HEK293T (cell line): ENCODE measurements at places on chromosomes 2 and 18.
A peak's percentile ranks its signal among the peaks of the same experiment; 100 is the strongest.

GRCh38 chr2:176747506-176747905 lies 465.1 kb upstream of the HNRNPA3 start:
- DNase-seq: no peak

GRCh38 chr18:41038071-41038470 lies 917.0 kb upstream of the PIK3C3 start:
- DNase-seq: no peak

- DNase-seq: no peak
Measured at GRCh38 chr2:173359231-173359630, 4.6 kb downstream of the CDCA7 start.

GRCh38 chr2:97763176-97763845 lies 49.9 kb downstream of the ZAP70 start:
- no peak for DNase-seq

DNA sequence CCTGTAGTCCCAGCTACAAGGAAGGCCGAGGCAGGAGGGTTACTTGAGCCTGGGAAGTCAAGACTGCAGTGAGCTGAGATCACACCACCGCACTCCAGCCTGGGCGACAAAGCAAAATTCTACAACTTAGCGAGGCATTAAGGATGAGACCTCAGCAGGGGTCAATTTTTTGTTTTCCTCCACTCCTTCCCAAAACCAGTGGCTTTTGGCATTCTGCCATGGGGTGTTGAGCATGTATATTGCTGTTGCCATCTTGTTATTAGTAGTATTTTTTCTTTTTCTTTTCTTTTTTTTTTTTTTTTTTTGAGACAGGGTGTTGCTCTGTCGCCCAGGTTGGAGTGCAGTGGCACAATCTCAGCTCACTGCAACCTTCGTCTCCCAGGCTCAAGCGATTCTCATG lies 8.9 kb upstream of the GIGYF2 start:
- no peak for DNase-seq

- DNase-seq: no peak
Measured at GRCh38 chr2:113894156-113894743, 4.4 kb downstream of the ACTR3 start.

DNA sequence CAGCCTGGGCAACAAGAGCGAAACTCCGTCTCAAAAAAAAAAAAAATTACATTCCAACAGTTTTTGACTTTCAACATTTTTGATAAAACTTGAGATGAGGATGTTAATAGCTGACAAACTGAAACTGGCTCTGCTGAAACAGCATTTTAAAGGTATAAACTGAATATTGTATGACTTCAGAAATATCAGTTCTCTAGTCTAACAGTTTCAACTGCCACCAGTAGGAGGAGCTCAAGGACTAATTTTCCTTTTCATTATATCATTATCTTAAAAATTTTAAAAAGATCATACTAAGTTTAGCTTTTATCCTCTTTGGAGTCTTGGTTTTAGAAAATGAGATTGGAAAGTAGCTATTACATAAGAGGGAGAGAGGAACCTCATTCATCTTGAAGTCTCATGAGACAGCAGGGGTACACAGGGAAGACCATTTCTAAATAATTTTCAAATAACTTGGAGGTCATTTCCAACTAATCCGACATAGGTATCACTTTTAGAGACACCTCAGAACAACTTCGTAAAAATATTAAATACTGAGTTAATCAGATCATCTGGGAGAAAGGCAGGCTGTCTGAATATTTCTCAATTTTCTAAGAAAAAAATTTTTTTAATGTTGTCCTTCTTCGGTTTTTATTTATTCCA lies 37.6 kb upstream of the MCM6 start:
- DNase-seq: peak; percentile 17

GRCh38 chr18:1045658-1046057 lies 141.0 kb downstream of the ADCYAP1 start:
- DNase-seq: no peak

- DNase-seq: no peak
Measured at GRCh38 chr18:53947092-53947640, 277.3 kb downstream of the MBD2 start.

GRCh38 chr2:60440079-60440766 lies 113.2 kb downstream of the BCL11A start:
- no peak for DNase-seq

DNA sequence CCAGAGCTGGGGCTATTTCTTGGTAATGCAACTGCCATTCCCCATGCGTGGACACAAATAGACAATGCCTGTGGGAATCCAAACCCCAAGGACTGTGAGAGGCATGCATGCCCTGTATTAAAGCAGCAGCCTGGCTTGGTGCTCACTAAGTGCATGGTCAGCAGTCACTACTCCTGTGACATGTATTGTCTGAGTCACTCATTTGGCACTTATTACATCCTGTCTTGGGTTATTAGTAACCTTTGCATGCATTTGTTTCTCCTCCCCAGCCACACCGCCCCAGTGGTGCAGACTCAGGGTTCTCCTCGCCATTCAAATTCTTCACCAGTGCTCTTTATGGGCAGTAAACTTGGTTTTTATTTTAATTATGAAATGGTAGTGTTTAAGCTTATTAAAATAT lies 30.2 kb downstream of the PRKCE start:
- peak; percentile 12 for DNase-seq

DNA sequence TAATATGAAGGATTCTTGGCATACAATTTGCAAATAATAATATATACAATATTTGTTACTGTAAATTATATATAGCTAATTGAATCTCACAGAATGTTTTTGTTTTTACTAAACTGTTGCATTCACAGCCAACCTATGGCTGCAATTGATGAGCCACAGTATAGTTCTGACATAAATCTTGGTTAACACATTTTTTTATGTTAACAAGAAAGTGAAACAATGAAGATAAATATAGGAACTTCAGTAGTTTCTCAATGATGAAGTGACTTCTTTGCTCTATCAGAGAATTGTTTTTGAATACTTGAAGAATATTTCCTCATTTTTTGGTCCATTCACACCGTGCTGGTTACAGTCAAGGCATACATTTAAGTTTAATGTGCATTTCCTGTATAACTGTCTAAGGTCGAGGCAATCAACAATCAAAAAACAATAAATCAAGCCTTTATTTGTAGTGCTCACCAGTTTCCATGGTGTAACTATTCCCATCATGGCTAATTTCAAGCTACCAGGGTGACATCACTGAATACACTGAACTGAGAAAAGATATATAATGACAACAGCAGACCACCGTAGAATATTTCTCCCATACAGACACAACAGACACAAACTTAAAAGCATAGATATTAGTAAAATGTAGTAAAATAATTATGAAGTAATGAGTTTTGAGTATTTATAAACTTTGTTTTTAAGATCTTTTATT lies 12.9 kb upstream of the ETAA1 start:
- DNase-seq: no peak

GRCh38 chr2:189782221-189782671 lies 1.9 kb downstream of the ORMDL1 start:
- no peak for DNase-seq

DNA sequence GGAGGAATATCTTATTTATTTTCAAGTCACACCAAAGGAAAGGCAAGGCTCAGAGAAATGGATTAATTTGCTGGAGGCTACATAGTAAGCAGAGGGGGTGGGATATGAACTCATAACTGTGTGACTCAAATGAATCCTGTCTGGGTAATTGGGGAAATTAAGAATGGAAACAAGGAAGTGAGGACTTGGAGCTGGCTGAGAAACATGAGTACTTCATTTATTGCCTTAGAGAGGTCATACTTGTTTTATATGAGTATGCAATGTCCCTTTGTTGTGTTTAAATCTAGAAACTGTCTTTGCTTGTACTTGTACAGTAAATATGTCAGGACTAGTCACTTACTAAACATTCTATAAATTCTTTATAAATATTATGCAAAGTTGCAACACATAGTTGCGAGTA lies 2166.7 kb upstream of the PIK3C3 start:
- DNase-seq: no peak

- peak; percentile 39 for DNase-seq
Measured at GRCh38 chr18:51278045-51278649, 80.7 kb upstream of the MEX3C start.

DNA sequence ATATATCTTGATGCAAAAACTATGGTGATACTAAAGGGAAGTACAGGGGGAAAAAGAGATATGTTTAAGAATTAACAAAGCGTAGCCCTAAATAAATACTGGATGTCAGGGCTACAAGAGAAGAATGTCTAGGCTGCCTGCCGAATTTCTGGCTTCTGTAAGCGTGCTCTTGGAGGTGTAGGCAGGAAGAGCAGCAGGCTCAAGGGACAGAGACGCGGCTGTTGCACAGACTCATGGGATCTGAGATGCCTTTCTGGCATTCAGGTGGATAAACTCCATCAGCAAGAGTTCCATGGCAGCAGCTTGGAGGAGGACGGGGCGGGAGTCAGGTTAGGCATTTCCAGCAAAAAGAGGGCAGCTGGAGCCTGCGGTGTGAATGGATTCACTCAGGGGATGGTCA lies 123.2 kb upstream of the TWIST2 start:
- no peak for DNase-seq

GRCh38 chr18:22417496-22418188 lies at the start of gene CTAGE1:
CTAGE1 (minus strand) TSS chr18:22417915; CDS start chr18:22417811, 104 bp downstream.
- DNase-seq: no peak

GRCh38 chr2:133331436-133331835 lies 236.8 kb downstream of the NCKAP5 start:
- no peak for DNase-seq

- no peak for DNase-seq
Measured at GRCh38 chr2:129199501-129199900, 780.0 kb upstream of the RAB6C start.

- no peak for DNase-seq
Measured at GRCh38 chr2:67948506-67948905, 114.3 kb downstream of the C1D start.

DNA sequence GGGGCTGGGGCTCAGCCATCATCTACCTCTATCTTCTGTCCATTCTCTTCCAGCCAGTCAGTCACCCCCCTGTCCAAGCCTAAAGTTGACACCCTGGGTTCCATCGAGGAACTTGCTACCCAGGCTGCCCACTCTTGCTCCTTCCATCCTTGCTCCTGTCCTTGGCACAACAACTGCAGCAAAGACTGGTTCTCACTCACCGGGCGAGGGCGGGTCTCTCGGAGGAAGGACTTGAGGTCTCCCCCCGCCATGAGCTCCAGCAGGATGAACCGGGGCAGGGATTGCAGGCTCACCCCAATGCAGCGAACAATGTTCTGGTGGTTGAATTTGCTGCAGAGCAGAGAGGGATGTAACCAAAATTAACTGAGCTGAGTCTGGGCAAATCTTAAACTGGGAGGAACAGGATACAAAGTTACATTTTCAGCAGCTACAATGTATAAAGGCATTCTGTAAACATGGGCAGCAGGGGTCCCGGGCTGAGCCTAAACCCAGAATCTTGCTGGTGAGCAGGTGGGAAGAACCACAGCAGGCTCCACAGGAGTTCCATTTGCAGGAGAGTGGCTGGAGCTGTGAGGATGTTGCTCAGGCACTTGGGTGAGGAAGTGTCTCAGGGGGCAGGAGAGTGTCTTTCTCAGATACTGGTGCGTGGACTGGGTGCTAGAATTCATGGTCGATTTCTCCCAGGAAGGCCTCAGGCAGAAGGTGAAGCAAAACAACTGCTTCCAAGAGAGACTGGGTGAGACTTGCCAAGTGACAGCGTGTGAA lies 105.5 kb downstream of the CLIP4 start:
- DNase-seq: no peak

DNA sequence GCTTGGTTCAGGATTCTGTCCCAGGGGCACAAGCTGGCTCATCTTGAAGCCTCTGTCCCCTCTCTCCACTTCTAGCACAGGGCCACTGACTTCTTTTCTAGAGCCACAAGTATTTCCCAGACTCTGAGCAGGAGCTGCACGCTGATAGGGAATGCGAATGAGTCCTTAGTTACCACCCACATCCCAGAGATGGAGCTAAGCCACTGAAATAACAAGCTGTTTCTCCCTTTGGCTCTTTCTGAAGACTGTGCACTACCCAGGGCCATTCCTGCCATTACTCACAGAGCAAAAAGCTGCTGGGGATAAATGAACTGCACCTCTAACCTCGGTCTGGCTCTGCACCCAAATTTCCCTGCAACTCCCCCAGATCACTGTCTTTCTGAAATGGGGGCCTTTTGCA lies 70.6 kb downstream of the TSN start:
- no peak for DNase-seq

- no peak for DNase-seq
Measured at GRCh38 chr2:176997074-176997791, 215.4 kb upstream of the HNRNPA3 start.

GRCh38 chr2:136324966-136325365 lies 207.0 kb upstream of the CXCR4 start:
- no peak for DNase-seq

GRCh38 chr18:9413576-9413975 lies 61.7 kb upstream of the RALBP1 start:
- DNase-seq: no peak

GRCh38 chr18:63131106-63131958 lies 188.2 kb downstream of the BCL2 start:
- peak; percentile 29 for DNase-seq

GRCh38 chr2:176114930-176115625 lies 1.5 kb upstream of the HOXD10 start:
- DNase-seq: no peak

DNA sequence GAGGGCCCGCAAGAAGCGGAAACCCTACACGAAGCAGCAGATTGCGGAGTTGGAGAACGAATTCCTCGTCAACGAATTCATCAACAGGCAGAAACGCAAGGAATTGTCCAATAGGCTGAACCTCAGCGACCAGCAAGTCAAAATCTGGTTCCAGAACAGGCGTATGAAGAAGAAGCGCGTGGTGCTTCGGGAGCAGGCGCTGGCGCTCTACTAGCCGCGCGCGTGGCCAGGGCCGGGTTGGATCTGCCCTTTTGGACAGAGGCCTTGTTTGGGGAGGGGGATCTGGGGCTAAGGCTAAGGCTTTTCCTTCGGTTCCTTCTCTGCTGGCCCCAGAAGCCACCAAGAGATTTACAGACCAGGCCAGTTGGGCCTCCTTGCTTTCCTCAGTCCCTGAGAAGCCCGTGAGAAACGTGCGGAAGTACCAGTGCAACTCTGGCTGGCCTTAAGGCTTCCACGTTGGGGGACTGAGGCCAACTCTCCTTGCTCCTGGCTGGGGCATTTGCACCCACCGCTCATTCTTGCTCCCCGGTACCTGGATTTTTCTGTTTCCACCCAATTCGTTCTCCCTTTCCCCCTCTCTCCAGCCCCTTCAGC lies 1.0 kb downstream of the HOXD12 start:
- no peak for DNase-seq

- no peak for DNase-seq
Measured at GRCh38 chr2:144131042-144131441, 388.9 kb downstream of the ZEB2 start.

DNA sequence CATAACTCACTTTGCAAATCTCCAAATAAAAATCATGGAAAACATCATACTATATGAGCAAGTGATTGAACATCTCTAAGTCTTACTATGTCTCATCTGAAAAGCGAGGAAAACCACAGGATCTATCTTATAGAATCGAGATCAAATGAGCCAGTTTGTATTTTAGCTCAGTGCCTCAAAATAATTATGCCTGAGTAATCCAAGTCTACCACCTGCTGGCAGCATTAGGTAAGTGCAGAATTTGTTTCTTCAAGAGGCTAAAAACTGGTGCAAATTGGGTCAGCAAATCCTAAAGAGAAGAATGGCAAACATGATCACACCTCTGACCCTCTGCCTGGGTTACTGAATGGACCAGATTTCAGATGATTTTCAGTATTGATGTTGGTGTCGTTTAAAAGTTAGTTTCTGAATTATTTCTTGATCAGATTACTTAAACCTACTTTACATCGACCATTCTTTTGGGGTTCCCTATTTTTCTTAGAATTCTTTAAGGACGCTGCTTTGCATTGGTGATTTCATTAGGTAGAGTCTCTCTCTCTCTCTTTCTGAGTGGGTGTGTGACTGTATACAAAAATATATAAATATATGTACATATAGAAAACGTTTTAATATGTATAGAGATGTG lies 12.7 kb upstream of the FHOD3 start:
- DNase-seq: peak; percentile 78

- DNase-seq: peak; percentile 77
Measured at GRCh38 chr18:22559414-22560274, 141.9 kb upstream of the CTAGE1 start.
